ENCODE measurements at places on chromosomes 2 and 18. TPM values are rescaled to one million over a fixed set of nuclear protein-coding genes. Genes with fewer than 3 reads are reported as not detected.

The SCN2A gene
- 0.04 TPM for total RNA-seq

The LOXHD1 gene
- 0.32 TPM for total RNA-seq

The PAIP2B gene
- 20.1 TPM for total RNA-seq

The PPM1G gene
- total RNA-seq: 49.8 TPM

The MOGAT1 gene
- not detected for total RNA-seq

The SNX17 gene
- 79.4 TPM for total RNA-seq

The ACTG2 gene
- total RNA-seq: 5.2 TPM

The GDF7 gene
- 0.80 TPM for total RNA-seq

The CCT4 gene
- total RNA-seq: 68.5 TPM

The FAM237A gene
- not detected for total RNA-seq

- DNase-seq: no peak
These were observed 229.5 kb upstream of the ZC3H15 start for GRCh38 chr2:186256540-186256939.

DNA sequence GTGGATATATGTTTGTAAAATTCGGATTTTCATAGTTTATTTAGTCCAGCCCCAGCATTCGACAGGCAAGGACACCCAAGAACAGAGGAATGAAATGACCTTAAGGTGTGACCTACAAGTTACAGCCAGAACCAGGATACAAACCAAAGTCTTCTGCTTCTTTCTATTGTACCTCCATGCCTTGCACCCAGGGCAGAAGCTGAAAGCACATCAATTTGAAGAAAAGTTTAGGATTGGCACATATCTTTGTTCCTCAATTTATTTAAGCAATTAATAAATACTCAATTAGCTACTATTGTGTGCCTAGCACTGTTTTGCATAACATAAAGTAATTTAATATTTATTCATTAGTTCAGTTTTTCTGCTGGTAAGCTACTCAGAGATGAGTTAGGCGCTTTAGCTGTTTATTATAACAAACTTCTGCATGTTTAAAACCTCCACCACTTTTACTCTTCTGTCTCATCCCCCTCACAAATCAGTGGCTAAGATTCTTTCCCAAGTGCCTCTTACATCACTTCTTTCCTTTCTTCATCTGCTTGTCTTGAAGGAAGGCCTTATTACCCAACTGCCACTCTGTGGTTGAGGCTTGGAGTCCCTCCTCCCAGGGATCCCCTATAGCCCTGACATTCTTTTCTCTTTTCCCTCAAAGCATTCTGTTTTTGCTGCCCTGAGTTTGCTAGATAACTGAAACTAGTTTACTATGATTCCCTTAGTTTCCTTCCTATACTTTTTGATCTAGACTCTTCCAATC, 37.1 kb upstream of the DARS1 start:
- no peak for DNase-seq

- no peak for DNase-seq
These were observed 1660.6 kb upstream of the NXPH2 start for GRCh38 chr2:140440815-140441214.

DNA sequence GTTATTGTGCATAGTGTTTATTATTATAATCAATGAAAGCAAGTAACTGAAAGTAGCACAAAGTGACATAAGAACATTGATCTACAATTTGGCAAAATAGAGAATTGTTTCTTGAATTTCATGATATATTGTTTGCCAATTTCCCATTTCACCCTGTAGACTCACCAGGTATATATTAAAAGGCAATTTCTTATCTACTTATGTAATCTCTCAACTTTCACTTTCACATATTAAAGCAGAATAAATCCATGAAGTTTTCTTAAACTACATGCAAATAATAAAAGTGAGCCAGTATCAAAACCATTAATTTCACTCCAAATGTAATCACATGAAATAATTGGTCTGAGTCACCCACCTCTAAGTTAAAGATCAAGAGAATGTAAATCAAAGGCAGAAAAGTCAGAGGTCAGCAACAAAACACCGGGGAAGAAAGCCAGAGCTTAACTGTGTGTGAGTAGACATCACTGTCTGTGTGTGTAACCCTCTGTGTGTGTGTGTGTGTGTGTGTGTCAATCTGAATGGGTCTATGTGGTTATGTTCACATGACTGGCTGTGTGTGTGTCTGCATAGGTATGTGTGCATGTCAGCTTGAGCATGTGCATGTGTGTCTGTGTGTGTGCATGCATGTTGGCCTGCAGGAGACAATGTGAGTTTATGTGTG, 44.1 kb downstream of the ZNF385B start:
- DNase-seq: no peak

DNA sequence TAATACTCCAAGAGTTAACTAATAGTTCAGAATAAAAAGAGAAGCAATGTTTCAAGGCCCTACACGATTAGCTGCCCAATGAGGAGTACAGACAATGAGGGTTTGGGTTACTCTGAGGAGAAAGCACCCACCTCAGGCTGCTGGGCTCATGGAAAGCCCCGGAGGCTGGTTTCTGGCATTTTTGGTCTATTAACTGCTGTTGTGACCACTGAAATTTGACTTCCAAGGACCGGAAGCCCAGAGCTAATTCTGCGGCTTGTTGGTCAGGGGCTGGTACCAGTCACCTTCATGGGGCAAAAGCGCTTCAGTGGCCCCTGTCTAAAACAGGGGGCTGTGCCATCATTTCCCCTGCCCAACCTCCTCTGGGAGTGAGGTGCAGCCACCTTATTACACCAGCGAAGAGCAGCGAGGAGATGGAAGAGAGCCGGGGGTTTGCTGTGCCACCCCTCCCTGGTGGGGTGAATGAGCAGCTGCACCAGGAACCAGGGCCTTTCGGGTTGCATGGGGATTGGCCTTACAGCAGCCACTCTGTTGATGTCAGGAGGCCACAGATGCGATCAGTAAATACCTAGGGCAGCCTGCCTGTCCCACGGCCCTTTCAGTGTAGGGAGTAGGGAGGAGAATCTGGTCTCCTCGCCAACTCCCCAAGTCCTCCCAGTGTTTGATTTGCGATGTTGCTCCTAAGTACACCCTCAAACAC, 131.3 kb downstream of the CELF4 start:
- no peak for DNase-seq

DNA sequence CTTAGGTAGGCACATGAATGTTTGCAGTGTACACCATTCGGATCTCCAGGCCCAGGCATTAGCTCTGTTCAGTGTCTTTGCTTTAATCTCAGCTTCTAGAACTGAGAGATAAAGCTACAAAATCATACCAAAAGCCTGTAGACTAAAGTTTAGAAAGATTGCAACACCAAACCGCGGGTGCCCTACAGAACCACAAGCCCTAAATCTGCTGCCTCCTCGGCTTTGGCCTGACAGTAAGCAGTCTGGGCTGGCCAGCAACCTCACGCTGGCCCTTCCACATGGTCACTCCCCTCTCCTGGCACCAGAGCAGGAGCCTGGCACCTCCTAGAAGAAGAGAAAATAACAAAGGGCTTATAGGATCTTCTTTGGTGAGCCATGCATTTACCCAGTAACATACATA, 8.9 kb upstream of the OSR1 start:
- DNase-seq: no peak

DNA sequence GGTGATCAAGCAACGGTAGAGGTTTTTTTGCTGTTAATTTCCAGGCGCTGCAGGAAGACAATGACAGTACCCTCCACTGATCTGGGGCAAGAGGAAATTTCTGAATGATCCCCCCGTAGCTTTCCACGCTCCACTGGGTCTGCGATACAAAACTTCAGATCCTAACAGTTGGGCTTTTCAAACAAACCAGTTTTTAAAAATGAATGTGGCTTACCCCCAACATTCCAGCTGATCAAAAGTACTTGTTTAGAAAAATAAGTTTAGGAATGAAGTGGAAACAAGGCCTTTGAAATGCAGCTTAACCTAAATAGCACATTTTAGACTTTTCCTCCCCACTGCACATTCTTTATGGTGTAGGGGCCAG, 5.7 kb downstream of the ZFP36L2 start:
- DNase-seq: no peak

DNA sequence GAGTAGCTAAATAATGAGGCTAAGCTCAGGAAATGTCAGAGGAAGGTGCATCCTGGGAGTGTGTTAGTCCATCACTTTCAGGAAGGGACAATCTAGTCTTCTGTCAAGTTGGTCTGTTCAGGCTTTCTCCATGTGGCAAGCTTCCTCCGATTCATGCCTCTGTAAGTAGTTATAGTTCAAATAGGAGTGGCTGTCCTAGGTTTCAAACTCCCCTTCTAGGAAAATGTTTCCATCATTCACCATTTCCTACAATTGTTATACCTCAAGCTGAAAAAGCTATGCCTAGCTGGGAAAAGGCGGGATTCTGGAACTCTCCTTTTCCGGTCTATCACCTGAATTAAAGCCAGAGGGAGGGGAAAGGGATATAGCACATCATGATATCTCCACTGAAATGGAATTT, 287.7 kb upstream of the ZSWIM2 start:
- no peak for DNase-seq

DNA sequence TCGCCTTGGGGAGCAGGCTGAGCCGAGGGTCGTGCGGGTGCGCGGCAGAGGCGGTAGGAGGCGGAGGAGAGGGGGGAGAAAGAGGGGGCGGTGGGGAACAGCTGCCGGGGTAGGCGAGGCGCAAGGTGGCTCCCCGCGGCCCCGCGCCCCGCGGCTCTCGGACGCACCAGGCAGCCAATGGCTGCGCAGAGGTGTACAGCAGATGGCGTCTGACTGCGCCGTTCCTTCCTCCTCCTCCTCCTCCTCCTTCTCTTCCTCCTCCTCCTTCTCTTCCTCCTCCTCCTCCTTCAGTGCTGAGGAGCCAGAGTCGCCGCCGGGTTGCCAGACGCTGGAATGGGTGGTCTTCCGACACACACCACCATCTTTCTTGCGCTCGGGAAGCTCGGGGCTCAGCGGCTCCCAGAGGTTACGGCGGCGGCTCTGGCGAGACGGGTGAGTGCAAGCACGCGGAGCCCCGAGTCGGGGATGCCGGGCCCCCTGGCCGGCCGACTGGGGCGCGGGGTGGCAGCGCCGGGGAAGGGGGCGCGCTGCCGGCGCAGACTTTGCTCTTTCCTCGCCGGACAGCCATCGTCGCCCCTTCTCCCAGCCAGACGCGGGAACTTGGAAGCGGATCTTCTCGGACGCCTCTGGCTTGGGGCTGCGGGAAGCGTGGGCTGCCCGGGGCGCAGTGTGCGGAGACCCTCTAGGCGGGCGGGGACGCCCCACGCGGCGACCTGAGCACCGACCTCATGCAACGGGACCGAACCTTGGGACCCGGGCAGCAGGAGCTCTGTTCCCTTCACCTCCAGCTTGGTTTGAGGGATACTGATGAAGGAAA, at the start of gene THSD7B:
Gene THSD7B, plus strand, starts transcription at position 290 of the 817 bp plus-strand sequence. CDS start 116,634 bp downstream, outside the sequence.
- DNase-seq: no peak

GRCh38 chr2:117492209-117492851, 322.2 kb upstream of the DDX18 start:
- no peak for DNase-seq

DNA sequence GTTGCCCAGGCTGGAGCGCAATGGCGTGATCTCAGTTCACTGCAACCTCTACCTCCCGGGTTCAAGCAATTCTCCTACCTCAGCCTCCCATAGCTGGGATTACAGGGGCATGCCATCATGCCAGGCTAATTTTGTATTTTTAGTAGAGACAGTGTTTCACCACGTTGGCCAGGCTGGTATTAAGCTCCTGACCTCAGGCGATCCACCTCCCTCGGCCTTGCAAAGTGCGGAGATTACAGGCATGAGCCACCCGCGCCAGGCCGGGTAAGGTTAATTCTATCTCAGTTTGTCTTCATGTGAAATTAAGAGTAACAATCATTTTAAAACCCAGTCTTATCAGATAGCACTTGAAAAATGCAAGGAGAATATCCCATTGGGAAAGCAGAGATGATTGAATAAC, 1681.7 kb upstream of the DDX18 start:
- DNase-seq: no peak

- no peak for DNase-seq
These were observed 23.0 kb downstream of the POLR2D start for GRCh38 chr2:127834951-127835350.

DNA sequence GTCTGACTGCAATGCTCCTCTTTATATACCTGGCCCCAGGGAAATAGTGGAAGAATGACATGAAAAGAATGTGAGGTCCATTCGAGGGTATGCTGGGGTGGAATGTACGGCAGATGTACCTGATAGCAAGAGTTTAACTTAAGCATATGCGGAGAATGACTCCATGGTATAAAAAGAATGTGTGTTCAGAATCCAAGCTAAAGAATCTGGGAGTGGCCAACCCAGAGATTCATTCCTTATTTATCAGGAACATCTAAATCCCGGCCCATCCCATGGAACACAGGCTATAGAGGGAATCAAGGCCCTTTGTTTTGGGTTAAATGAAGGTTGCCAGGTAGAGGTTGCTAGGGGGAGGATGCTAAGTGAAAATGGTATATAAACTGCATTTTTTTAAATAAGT, 150.0 kb downstream of the ZNF385B start:
- DNase-seq: no peak

Measured in lower leg skin (tissue), 4 donors.